ENCODE measurements at places on chromosomes 11 and 22. TPM values are rescaled to one million over a fixed set of nuclear protein-coding genes. Genes with fewer than 3 reads are reported as not detected.

The SSTR3 gene
- polyA plus RNA-seq = not detected

The TCN1 gene
- not detected for polyA plus RNA-seq

The GP1BB gene
- 0.53 TPM for polyA plus RNA-seq

The POU2AF1 gene
- 0.05 TPM for polyA plus RNA-seq

The E2F8 gene
- polyA plus RNA-seq = 1.5 TPM

The BTG4 gene
- polyA plus RNA-seq = not detected

The NCR3LG1 gene
- 0.18 TPM for polyA plus RNA-seq

The RAPSN gene
- polyA plus RNA-seq = 50.0 TPM

The XKR3 gene
- polyA plus RNA-seq = not detected

The NEU3 gene
- 1.8 TPM for polyA plus RNA-seq

The RBM14 gene
- polyA plus RNA-seq = 15.0 TPM

The CRKL gene
- 29.7 TPM for polyA plus RNA-seq

The ACTN3 gene
- polyA plus RNA-seq = 15.1 TPM

The SMC1B gene
- not detected for polyA plus RNA-seq

The KBTBD3 gene
- polyA plus RNA-seq = 0.89 TPM

The YPEL1 gene
- 4.6 TPM for polyA plus RNA-seq

The OR52N4 gene
- not detected for polyA plus RNA-seq

The MRPL23 gene
- 130 TPM for polyA plus RNA-seq

The PLAAT2 gene
- not detected for polyA plus RNA-seq

The TMEM191C gene
- polyA plus RNA-seq = 0.06 TPM

The FIBP gene
- polyA plus RNA-seq = 44.1 TPM

The MOV10L1 gene
- polyA plus RNA-seq = not detected

The PIH1D2 gene
- polyA plus RNA-seq = 3.0 TPM

The CALCA gene
- not detected for polyA plus RNA-seq

The GATD1 gene
- polyA plus RNA-seq = 11.0 TPM

The DEFB108B gene
- polyA plus RNA-seq = not detected

The CRELD2 gene
- polyA plus RNA-seq = 14.1 TPM

The TEX12 gene
- polyA plus RNA-seq = 0.28 TPM

The OR9I1 gene
- not detected for polyA plus RNA-seq

The OR10S1 gene
- polyA plus RNA-seq = not detected

The MS4A2 gene
- 0.05 TPM for polyA plus RNA-seq

The THOC5 gene
- polyA plus RNA-seq = 52.0 TPM

The NUDT8 gene
- polyA plus RNA-seq = 52.2 TPM

The KCNE3 gene
- 0.21 TPM for polyA plus RNA-seq

The OR52H1 gene
- polyA plus RNA-seq = not detected

The PSMD13 gene
- 171 TPM for polyA plus RNA-seq

The CNIH2 gene
- 0.05 TPM for polyA plus RNA-seq

The PARVB gene
- polyA plus RNA-seq = 103 TPM

The OR10AG1 gene
- not detected for polyA plus RNA-seq

The PANX1 gene
- polyA plus RNA-seq = 41.9 TPM

The UPK3A gene
- polyA plus RNA-seq = 5.0 TPM

The TUBA8 gene
- 115 TPM for polyA plus RNA-seq

The GVQW3 gene
- 0.40 TPM for polyA plus RNA-seq

The IFTAP gene
- 28.2 TPM for polyA plus RNA-seq

The KRTAP5-7 gene
- polyA plus RNA-seq = not detected

The TOB2 gene
- 9.5 TPM for polyA plus RNA-seq

The KDM4E gene
- polyA plus RNA-seq = not detected

The CYP2D6 gene
- 0.19 TPM for polyA plus RNA-seq

The MMP7 gene
- polyA plus RNA-seq = not detected

The CDCA5 gene
- 1.3 TPM for polyA plus RNA-seq

The SCGB1D2 gene
- 1.1 TPM for polyA plus RNA-seq

The KRTAP5-9 gene
- polyA plus RNA-seq = 0.09 TPM

The BLID gene
- not detected for polyA plus RNA-seq

The CFAP300 gene
- polyA plus RNA-seq = 0.14 TPM

The OR6A2 gene
- not detected for polyA plus RNA-seq

Data from psoas muscle (tissue), 8 donors.